ENCODE measurements at places on chromosomes 12 and 14.

GRCh38 chr12:1573960-1574864, 20.2 kb downstream of the FBXL14 start:
- no peak for DNase-seq

- peak; percentile 38 for DNase-seq
Observed at GRCh38 chr12:101698800-101699347, 1.4 kb downstream of the CHPT1 start.

GRCh38 chr14:59846595-59846994, 24.0 kb downstream of the RTN1 start:
- DNase-seq: no peak

DNA sequence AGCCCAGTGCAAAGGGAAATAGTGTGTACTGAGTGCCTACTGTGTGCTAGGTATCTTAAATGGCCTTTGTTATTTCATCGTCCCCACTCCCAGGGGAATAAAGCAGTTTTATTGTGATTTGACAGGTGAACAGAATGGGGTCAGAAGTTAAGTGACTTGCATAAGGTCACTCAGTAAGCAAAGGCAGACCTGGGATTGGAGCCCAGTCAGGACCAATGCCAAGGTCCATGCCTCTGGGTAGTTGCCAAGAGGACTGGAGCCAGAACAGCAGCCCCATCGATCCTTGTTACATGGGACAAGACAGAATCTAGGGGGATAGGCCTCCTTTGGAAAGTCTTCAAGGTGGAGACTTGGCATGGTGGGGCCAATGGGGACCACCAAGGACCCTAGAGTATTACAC, 227.4 kb upstream of the PWP1 start:
- no peak for DNase-seq

DNA sequence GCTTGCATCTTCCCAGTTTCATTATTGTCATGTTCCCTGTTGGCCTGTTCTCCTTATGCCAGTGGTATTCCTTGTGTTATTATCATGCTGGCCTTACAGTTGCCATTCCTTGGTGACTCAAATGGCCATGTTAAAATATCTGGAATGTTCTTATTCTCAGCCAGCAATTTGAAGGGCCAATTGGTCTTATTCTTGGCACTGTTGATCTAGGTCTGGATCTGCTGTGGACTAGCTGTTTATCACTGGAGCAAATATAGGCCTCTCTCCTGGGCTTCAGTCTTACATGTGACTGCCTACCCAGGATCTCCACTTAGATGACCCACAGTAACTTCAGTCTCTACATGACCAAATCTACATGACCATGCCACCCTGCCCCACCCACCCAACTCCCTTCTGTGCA, 5.4 kb downstream of the CIPC start:
- DNase-seq: no peak

- no peak for DNase-seq
Observed at GRCh38 chr12:52528641-52529143, 8.5 kb upstream of the KRT5 start.

- no peak for DNase-seq
Observed at GRCh38 chr12:53561590-53561953, 54.3 kb upstream of the NPFF start.

GRCh38 chr12:56129942-56130495, 2.0 kb downstream of the ESYT1 start:
- DNase-seq: no peak

- no peak for DNase-seq
Observed at GRCh38 chr12:121467638-121468498, 68.0 kb downstream of the RNF34 start.

DNA sequence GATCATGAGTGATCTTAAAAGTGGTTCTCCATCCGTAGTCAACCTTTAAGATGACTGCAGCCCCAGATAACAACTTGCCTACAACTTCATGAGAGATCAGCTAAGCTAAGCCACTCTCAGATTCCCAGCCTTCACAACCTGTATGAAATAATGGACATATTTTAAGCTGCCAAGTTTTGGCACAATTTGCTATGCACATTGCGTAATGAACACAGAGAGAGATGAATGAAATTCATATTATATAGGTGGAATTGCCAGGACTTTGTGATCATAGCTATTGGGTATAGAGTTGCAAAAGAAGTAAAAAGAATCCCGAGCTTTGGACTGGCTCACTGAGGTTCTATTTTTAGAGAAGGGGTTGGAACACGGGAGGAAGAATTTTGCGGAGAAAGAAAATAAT, 59.1 kb upstream of the EGLN3 start:
- no peak for DNase-seq

- no peak for DNase-seq
Observed at GRCh38 chr12:79127271-79127751, 262.7 kb downstream of the SYT1 start.

- DNase-seq: no peak
Observed at GRCh38 chr14:33457617-33458016, 493.3 kb downstream of the EGLN3 start.

GRCh38 chr12:50589650-50590435, 85.1 kb downstream of the DIP2B start:
- peak; percentile 50 for DNase-seq

- DNase-seq: no peak
Observed at GRCh38 chr12:15165012-15165659, 56.1 kb downstream of the RERG start.

DNA sequence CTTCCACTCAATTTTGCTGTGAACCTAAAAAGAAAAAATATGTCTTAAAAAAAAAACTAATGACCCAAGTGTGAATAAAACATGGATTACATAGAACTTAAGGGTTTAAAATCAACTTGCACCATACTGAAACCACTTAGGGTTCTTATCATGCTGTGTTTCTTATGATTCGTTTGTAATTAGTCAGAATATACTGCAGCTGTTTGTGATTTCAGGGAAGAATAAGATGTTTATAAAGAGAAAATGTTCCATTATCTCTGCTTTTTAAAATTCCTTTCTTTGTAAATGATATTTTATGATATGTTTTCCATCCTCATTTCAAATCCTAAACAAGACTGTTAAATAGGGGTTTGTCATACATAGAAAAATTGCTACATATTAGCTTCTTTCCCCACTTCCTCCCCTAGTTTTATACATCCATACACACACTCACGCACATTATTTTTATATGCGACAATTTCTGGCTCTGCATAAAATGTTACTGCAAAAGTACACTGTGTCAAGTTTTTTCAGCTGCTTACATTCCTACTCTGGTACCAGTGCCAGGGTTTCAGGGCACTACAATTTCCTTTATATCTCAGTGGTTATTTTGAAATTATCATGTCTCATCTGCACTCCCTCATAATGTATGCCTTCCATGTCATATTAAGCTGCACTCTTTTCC, 275.2 kb upstream of the GARIN6 start:
- DNase-seq: no peak

GRCh38 chr12:96194971-96195844, 1.0 kb downstream of the ELK3 start:
- peak; percentile 75 for DNase-seq

GRCh38 chr12:12116677-12117076, 45.9 kb downstream of the BCL2L14 start:
- DNase-seq: no peak

DNA sequence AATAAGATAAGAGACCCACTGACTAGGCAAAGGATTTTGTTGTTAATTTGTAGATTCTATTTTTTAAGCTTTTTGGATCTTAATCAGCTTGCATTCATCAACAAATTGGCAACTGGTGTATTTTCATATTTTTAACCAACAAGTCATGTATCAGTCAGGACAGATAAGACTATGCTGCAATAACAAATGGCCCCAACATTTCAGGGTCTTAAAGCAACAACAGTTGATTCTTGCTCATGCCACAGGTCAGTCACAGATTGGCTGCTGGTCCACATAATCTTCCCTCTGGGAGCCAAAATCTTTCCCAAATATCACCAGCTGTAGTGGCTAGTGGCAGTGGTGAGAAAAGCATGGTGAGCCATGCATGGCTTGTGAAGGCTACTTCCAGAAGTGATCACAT, 21.9 kb upstream of the SERPINA12 start:
- DNase-seq: no peak

DNA sequence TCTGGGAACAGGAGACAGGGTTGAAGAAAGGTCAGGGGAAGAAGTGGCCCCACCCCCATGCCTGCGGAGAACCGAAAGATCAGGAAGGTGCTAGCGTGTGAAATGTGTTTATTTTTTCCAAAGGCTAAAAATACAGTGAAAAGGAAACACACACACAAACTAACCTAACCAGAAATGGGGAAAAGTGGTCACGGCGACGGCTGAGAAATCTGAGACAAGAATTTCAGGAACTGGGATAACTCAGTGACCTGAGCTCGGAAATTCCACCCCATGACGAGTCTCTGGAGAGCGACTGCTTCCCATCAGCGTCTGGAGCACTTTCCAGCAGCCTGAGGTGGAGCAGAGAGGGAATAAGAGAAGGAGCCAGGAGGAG, 16.6 kb upstream of the RND1 start:
- no peak for DNase-seq

GRCh38 chr14:98177551-98177950, 1094.4 kb downstream of the BCL11B start:
- peak; percentile 76 for DNase-seq

DNA sequence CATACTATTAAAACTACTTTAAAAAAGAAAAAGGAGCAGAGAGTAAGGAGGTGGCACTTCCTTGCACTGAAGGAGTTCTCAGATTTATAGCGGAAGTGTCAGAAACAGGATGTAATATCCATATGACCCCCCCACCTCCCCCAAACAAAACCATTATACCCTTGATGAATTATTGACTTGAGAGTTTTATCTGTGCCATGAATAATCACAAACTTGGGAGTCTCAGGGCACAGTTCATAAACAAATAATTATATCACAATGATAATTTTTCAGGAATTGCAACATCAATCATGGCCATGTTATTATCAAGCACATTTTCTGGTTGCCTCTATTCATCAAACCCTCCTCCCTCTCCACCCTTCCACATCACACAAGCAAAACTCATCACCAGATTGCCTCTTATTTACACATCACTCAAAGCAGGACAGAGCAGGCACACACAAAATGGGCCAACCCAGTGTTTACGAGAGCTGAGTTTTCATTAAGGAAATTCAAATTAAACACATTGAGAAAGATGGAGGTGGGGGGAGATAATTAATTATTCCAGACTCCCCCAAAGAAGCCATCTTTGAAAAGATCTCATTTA, 141.4 kb downstream of the EGLN3 start:
- DNase-seq: no peak

DNA sequence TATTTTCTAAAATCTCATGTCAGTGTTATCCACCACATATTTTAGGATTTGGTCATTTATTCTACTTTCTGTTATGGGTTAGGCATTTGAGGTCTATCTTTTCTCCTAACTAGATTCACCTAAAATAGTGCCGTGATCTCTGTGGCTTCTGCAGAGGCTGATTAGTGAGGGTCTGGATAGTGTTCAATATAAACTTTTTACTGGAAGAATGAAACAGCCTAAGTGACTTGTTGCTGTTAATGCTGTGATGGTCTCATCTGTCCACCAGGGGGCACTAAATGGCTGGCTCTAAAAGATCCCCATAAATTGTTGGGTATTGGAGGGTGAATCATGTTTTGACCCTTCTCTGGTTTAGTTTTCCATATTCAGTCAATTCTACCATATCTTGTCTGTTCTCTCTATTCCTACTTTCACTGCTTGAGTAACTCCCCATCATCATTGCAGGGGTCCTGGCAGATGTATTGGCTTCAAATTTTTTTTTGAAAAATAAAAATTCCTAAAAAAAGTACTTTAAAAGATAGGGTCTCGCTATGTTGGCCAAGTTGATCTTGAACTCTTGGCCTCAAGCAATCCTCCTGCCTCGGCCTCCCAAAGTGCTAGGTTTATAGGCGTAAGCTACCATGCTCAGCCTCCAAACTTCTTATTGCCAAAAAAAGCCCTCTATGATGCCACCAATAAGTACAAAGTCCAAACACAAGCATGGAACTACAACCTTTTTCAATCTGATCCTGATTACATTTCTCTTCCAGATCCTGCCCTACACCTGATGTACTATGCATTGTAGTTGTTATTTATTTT, 6.9 kb downstream of the PABPN1 start:
- DNase-seq: peak; percentile 74

DNA sequence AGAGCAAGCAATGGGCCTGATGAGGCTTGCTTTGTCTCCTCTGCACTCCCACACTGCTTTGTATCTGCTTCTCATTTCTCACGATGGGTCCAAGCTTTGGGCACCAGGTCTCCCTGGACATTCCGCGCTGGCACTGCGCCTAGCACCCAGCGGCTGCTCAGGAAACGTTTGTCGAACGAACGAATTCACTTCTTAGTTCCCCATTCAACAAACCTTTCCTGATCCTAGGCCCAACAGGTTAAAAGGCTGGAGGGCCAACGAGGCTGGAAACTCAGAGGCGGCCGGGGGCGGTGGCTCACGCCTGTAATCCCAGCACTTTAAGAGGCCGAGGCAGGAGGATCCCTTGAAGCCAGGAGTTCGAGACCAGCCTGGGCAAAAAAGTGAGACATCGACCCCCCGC, 1.0 kb upstream of the GLRX5 start:
- DNase-seq: peak; percentile 37

GRCh38 chr12:11752403-11753149, 103.1 kb downstream of the ETV6 start:
- DNase-seq: no peak

DNA sequence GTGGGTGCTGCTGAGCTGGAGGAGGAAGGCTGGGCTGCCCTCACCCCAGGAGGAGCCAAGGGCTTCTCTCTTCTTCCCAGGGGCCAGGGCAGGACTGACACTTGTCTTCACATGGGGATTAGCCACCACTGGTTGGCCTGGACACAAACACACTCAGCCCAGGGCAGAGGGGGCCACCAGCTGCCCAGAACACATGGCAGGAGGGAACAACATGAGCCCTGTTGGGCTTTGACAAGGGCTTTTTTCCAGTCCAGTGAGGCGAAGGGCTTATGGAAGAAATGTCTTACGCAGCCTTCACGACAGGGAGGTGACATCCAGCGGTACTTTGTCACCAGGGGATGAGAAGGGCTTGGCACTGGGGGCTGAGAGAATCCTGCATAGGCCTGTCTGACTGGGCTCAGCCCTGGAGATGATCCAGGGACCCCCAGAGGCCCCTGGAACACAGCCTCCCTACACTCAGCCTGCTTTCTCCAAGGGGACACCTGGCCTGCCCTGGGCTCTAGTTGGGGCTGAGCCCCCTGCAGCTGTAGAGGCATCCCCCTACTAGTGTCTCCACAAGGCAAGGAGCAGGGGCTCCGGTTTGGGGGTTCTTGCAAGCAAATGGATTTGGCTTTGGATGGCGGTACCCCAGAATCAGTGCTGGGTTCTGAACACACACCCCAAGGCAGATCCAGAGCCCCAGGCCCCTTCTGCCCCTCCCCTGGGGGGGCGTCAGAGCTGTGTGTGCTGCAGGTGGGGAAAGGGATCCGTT, 18.9 kb downstream of the ARL6IP4 start:
- DNase-seq: no peak

- no peak for DNase-seq
Observed at GRCh38 chr12:109739747-109740693, 26.4 kb downstream of the FAM222A start.

DNA sequence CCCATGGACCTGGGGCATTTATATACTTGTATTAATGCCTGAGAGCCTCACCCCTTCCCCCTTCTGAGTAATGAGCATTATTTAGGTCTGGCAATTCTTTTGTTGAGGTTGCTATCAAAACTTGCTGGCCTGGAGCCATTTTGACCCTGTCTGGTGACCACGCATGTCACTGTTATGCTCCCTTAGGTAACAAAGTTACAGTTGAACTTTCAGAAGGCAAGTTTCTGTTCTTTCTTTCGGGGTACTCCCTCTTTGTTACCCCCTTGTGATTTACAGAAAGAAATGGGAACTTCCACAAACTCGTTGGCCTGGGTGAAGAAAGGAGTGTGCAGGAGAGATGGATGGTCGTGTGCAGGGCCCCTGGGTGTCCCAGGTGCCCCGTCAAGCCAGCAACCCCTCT, 305.4 kb downstream of the DPF3 start:
- DNase-seq: no peak

GRCh38 chr14:92694807-92695206, 53.6 kb downstream of the LGMN start:
- DNase-seq: no peak

All from stimulated activated CD8-positive, alpha-beta memory T cell treated with anti-CD3 and anti-CD28 coated beads, Interleukin-4, amount 100 ng/mL, for 48 hours (primary cell).